ENCODE measurements at places on chromosomes 3 and 15.

GRCh38 chr3:19547665-19548464 is 386.2 kb downstream of the EFHB start:
- peak; percentile 12 for DNase-seq

DNA sequence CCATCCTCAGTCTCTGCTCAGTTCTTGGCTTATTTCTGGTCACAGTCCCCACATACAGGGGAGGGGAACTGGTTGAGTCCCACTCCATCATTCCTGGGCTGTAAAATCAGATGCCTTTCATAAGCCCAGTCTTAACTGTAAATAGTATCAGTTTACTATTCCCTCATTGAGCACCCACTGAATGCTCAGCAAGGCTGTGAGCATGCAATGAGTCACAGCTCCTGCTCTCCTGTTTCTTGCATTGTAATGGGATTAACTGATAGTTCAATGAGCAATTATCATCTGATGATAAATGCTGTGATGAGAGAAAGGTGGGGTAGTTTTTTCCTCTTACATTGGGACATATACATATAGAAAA is 113.6 kb upstream of the TPM1 start:
- DNase-seq, result peak; percentile 71

GRCh38 chr3:12824299-12824698 is 17.1 kb downstream of the RPL32 start:
- DNase-seq, result no peak

- DNase-seq, result no peak
Measured at GRCh38 chr3:52866427-52866826, 30.9 kb downstream of the STIMATE start.

- DNase-seq, result no peak
Measured at GRCh38 chr15:96285729-96286254, 44.7 kb upstream of the NR2F2 start.

DNA sequence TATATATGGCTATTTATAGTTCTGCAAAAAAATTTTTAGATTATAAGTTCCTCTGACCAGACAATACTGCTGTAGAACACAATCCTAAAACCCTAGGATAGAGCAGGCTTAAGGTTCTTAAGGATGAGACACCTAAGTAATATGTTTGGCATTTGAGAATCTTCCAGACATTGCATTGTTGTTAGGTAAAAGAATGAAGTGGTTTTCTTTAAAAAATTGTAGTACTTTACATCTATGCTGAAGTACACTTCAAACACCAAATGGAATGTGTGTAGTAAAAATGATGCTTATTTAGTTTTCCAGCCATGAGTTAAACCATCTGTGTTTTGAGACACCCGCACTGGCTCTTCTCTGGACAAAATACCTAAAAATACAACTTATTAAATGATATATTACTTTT is 857.7 kb downstream of the OTOL1 start:
- DNase-seq, result no peak

- no peak for DNase-seq
Measured at GRCh38 chr3:37162501-37163245, 11.7 kb downstream of the LRRFIP2 start.

GRCh38 chr15:98674336-98674735 is 26.0 kb downstream of the IGF1R start:
- no peak for DNase-seq

DNA sequence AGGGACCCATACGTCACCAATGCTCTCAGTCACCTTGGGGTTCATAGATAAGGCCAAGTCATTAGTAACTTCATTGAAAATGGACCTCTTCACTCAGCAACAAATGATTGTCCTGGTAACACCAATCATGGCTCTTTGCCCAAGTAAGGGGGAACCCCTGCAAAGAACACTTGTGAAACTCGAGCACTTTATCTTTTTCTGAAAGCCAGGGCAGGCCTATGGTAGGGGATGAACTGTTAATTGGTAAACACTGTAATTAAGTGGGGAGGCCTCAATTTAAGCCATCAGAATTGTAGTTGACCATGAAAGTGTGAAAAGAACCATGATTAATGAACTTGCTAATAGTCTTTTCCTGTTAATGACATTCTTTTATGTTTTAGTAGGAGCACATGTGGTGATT is 73.3 kb downstream of the ABHD5 start:
- no peak for DNase-seq

- DNase-seq, result no peak
Measured at GRCh38 chr3:55588146-55588765, 101.2 kb upstream of the WNT5A start.

- DNase-seq, result no peak
Measured at GRCh38 chr3:116233711-116234357, 211.5 kb downstream of the LSAMP start.

DNA sequence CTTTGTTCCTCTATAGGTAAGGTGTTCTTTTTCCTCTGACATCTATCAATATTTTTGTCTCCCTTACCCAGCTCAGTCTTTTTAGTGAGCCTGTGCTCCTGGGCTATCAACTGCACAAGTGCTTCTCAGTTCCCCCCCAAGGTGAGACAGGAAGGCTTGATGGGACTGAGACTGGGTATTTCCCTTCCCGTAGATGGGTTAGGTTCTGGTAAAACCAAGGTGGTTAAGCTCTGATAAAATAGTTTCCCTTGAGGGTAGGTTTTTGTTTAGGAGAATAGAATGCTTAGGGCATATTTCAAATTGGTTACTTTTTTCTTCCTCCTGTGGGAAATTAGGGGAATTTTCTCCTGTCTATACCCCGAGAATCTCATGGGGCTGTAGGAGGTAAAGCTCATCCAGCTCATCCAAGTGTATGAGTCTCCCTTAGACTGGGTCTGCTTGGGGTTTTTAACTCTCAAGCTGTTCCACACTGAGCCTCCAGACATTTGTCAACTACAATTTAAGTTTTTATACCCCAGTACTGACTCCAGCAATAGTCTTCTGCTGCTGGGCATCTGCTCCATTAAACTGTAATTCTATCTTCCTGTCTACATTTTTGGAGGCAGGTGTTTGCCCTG is 44.9 kb downstream of the OXSR1 start:
- DNase-seq, result no peak

DNA sequence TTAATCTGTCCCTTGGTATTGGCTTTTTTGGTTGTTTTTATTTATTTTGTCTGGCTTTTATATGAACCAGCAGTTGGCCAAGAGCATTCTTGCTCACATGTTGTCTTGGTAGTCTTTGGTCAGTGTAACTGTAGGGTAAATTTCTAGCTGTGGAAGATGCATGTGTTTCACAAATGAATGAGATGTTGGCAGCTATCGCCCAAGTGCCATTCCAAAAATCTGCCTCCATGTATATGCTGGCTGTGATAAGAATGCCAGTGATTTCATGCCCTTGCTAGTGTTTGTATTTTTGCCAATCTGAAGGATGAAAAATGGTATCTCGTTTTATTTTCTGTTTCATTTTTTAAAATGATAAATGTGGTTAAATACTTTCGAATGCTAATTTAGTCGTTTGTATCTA is 50.1 kb downstream of the TLNRD1 start:
- DNase-seq, result no peak

GRCh38 chr3:35078780-35079179 is 560.5 kb upstream of the ARPP21 start:
- no peak for DNase-seq

DNA sequence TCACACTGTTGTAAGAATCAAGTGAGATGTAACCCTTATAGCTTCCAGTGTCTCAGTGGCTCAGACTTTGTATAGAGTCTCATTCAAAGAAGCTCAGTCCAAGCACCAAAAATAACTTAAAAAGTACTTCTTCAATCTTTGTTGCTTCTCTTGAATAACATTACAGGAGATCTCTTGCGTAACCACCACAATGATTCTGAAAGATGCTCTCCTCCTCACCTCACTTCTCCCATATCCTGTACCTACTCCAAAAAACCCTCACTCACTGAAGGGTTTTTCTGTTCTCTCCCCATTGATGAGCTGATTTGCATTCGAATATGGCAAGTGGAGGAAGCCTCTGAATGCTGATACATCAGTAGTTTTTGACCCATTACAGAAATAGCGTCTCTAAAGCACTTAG is 39.4 kb upstream of the MRPS22 start:
- DNase-seq, result no peak

- no peak for DNase-seq
Measured at GRCh38 chr3:120622457-120622856, 26.3 kb downstream of the NDUFB4 start.

GRCh38 chr15:75307778-75308390 is 25.2 kb downstream of the GOLGA6D start:
- peak; percentile 61 for DNase-seq

DNA sequence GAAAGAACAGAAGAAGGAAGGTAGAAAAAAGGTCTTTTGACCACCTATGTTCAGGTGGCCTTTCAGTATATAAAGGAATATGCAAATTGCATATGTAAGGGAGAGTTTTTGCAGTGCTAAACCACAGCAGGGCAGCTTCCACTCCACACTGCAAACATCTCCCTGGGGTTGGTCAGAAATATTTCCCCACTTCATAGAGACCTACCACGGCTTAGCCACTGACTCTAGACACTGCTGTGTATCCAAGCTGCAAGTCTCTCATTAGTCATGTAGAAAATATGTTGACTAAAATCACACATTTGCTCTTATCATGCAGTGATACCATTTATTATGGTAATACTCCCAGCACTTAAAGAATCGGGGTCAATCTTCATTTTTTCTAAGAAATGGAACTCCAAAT is 214.9 kb upstream of the NR2F2 start:
- DNase-seq, result no peak

GRCh38 chr3:131260525-131260924 is 121.0 kb upstream of the NUDT16 start:
- peak; percentile 69 for DNase-seq

- no peak for DNase-seq
Measured at GRCh38 chr3:78905700-78906099, 862.1 kb downstream of the ROBO1 start.

DNA sequence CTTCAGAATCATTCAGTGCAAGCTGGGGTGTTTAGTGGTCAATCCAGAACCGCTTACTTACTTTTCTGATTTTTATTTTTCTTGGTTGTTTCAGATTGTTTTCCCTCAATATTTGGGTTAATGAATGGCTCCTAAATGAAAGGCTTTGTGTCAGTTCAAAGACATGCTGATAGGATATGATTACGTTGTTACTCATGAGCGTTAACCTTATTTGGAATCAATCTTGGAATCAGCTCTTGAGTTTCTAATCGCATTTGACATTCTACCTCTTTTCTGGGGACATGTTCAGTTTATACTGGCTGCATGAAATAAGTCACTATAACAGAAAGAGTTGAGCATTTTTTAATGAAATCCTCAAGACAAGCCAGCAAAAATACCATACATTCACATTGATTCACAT is 50.2 kb downstream of the ATP11B start:
- no peak for DNase-seq

- DNase-seq, result no peak
Measured at GRCh38 chr3:47565734-47566550, 12.7 kb downstream of the CSPG5 start.

GRCh38 chr3:73508330-73508954 is 116.3 kb downstream of the PDZRN3 start:
- DNase-seq, result peak; percentile 72

GRCh38 chr3:11713171-11713570 is 69.5 kb upstream of the VGLL4 start:
- DNase-seq, result peak; percentile 69

GRCh38 chr3:194268654-194269512 is 82.2 kb downstream of the CPN2 start:
- no peak for DNase-seq

- DNase-seq, result peak; percentile 22
Measured at GRCh38 chr3:183980403-183980802, 37.3 kb downstream of the ABCC5 start.

DNA sequence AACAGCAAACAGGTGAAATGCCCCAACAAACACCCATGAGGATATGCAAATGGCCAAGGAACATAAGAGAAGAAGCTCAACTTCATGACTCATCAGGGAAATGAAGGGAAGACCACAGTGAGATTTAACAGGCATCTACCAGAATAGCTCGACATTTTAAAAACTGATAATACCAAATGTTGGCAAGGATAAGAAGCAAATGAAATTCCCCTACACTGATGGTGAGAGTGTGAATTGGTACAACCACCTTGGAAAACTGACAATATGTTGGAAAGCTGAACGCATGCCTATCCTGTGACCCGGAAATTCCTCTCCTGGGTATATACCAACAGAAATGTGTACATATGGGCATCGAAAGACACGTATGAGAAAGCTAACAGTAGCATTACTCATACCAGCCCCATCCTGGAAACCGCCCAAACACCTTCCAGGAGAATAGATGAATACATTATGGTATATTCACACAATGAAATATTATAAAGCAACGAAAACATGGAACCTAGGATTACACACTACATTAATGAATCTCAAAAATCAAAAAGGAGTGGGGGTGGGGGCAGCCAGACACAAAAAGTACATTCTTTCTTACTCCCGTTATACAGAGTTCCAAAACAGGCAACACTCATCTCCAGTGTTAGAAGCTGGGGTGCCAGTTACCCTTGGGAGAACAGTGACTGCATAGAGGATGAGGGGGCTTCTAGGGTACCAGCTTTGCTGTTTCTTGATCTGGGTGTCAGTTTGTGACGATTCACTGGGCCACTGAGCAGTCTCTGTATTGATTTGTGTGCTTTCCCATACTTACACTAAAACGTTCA is 16.9 kb downstream of the RFTN1 start:
- peak; percentile 55 for DNase-seq

DNA sequence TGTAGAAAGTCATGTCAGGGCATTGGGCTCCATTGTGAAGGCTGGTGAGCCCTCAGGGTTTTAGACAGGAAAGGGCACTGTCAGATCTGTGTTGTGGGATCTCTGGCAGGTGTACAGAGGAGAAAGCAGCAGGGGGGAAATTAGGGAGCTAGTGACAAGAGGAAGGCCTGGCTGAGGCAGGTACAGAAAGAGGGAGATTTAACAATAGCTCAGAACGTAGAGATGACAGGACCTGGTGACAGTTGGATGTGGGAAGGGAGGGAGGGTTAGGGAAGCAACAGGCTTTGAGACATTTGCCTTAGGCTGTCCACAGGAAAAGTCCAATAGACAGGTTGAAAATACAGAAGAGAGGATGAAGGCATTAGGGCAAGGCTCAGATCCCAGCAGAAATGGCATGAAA is 288.1 kb downstream of the EPHB1 start:
- no peak for DNase-seq

DNA sequence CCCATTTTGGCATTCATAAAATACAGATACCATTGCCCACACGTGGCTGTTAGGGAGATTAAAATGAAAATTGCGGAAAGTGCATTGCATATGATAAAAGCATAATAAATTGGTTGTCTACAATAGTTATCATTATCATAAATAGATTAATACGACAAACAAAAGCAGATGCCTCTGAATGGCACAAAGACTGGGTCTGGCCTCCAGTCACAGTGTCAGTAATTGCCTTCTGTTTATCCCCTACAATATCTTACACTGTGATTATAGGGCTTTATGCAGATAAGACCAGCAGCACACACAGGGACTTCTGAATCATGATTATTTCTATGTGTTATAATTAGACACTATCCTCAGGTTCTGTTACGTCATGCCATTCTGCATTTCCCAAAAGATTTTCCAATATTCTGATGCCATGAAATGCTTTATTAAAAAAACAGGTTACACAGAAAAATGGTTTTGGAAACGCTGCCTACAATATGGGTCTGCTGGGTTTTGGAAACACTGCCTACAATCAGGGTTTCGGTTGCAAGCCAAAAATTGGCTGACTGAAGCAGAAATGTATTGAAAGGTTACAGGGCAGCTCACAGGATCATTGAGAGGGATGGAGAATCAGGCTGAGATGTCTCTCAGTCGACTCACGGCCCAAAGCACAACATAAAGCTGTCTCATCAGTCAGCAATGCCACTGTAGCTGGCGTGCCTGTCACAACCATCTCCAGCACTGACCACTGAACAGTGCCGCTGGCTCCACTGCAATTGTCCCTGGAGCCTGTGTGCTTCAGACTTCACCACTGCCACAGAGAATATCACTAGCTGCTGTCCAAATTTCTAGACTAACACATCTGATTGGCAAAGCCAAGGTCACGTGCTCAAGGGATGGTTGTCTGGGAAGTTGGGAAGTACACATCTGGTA is 248.1 kb downstream of the ERC2 start:
- DNase-seq, result no peak
